ENCODE measurements at places on chromosomes 2 and 18.

- no peaks in the 10 kb centered on the region for H3K27me3 ChIP-seq
- H3K4me3 ChIP-seq: no peak overlapping the region
- H3K27ac ChIP-seq: no peak overlapping the region
- H3K4me1 ChIP-seq: no peaks in the 10 kb centered on the region
Measured at GRCh38 chr18:41378598-41378997, 576.4 kb upstream of the PIK3C3 start.

- DNase-seq: no peak
- H3K36me3 ChIP-seq: peaks cover 89% of the 10 kb centered on the region
- no peak overlapping the region for H3K27ac ChIP-seq
- no peak overlapping the region for H3K4me3 ChIP-seq
- H3K27me3 ChIP-seq: no peaks in the 10 kb centered on the region
- no peaks in the 10 kb centered on the region for H3K4me1 ChIP-seq
Measured at GRCh38 chr2:178553047-178553446, 72.8 kb downstream of the PLEKHA3 start.

GRCh38 chr2:67917332-67918054 lies 145.3 kb downstream of the C1D start:
- H3K36me3 ChIP-seq: no peaks in the 10 kb centered on the region
- no peak overlapping the region for H3K4me3 ChIP-seq
- no peak for DNase-seq

DNA sequence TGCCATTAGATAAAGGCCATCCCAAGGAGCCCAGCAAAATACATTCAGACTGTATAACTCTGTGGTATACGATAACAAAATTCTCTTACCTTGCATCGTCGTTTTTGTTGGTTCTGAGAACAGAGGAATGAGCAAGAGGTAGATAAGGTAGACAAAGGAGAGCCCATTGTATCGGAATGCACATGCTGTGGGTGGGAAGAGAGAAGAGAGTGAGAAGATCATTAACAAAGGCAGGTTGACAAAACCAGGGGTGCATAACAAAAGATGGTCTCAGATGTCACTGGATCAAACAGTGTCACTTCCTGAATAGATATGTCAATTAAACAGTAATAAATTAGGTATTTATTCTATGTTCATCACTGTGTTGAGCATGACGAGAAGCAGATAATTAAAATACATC lies 83.3 kb downstream of the PIEZO2 start:
- no peaks in the 10 kb centered on the region for H3K27me3 ChIP-seq
- H3K4me3 ChIP-seq: no peak overlapping the region
- no peaks in the 10 kb centered on the region for H3K36me3 ChIP-seq
- no peaks in the 10 kb centered on the region for H3K4me1 ChIP-seq
- no peak for DNase-seq

DNA sequence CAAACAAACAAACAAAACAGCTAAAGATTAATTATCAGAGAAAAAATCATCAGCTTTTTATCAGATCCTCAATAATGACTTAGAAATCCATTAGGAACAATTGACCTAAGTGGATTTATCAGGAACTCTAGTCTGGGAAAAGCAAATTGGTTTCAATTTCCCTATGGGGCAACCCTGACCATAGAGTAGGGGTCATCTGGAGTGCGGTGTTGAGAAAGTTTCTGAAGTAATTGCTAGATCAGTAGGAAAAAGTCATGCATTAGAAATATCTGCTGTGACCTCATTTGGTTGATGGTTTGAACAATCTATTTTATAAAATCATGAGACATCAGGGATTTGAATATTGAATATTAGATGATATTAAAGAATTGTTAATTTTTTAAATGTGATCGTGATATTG lies 507.9 kb downstream of the TXNL1 start:
- no peaks in the 10 kb centered on the region for H3K36me3 ChIP-seq
- no peak overlapping the region for H3K27ac ChIP-seq
- no peaks in the 10 kb centered on the region for H3K27me3 ChIP-seq
- H3K4me1 ChIP-seq: no peaks in the 10 kb centered on the region
- DNase-seq: no peak

DNA sequence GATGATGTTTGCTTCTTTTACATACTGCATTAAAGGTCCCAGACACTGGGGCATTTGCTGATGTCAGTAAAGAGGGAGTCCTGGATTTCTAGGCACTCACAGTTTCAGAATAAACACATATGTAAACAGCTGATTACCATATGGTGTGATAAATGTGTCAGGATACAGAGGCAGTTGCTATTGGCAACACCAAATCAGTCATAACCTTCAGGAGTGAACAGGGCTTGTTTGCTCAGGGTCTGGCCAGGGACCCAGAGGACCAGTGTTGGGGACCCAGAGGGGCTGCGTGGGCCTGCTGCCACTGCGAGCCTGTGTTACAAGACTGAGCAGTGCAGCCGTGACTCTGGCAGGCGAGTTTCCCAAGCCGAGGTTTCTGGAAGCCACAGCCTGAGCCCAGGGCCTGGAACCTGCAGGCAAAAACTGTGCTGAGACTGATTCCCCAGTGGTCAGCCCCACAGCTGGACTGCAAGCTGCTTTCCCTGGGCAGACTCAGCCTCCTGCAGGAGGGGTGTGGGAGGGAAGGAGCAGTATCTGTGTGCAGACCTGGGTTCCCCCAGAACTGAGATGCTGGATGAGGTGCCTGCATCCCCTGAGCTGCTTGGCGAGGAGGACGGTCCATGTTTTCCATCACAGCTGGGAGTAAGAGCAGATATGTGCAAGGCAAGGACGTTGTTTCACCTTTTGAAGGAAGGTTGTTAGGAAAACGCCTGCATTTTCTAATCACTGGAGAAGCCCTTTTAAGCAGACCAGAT lies 23.6 kb downstream of the ASAP2 start:
- no peak overlapping the region for H3K27ac ChIP-seq
- no peaks in the 10 kb centered on the region for H3K4me1 ChIP-seq
- DNase-seq: no peak
- peaks cover 9% of the 10 kb centered on the region for H3K27me3 ChIP-seq
- H3K36me3 ChIP-seq: no peaks in the 10 kb centered on the region

GRCh38 chr2:219291394-219291793 lies 12.2 kb downstream of the DNAJB2 start:
- H3K27me3 ChIP-seq: no peaks in the 10 kb centered on the region
- H3K36me3 ChIP-seq: no peaks in the 10 kb centered on the region
- no peak for DNase-seq
- peaks cover 12% of the 10 kb centered on the region for H3K4me1 ChIP-seq
- no peak overlapping the region for H3K27ac ChIP-seq

GRCh38 chr18:55256929-55257289 lies 297.6 kb upstream of the CCDC68 start:
- no peaks in the 10 kb centered on the region for H3K27me3 ChIP-seq
- no peak for DNase-seq
- no peak overlapping the region for H3K27ac ChIP-seq
- H3K4me3 ChIP-seq: no peak overlapping the region
- no peaks in the 10 kb centered on the region for H3K4me1 ChIP-seq
- no peaks in the 10 kb centered on the region for H3K36me3 ChIP-seq

GRCh38 chr2:17625446-17625845 lies 85.0 kb downstream of the VSNL1 start:
- no peak overlapping the region for H3K27ac ChIP-seq
- no peak overlapping the region for H3K4me3 ChIP-seq
- H3K27me3 ChIP-seq: no peaks in the 10 kb centered on the region
- H3K4me1 ChIP-seq: no peaks in the 10 kb centered on the region
- no peaks in the 10 kb centered on the region for H3K36me3 ChIP-seq

- H3K4me3 ChIP-seq: peak overlapping the region; percentile 94
- peak; percentile 19 for DNase-seq
- H3K4me1 ChIP-seq: peaks cover 32% of the 10 kb centered on the region
- H3K36me3 ChIP-seq: no peaks in the 10 kb centered on the region
Measured at GRCh38 chr2:214807653-214808052, 1.8 kb downstream of the BARD1 start.

GRCh38 chr2:157325786-157326185 lies at the start of gene ERMN:
Gene ERMN (minus strand): TSS chr2:157325824. CDS start chr2:157325642, 182 bp downstream.
- no peak within 1 kb of the TSS for H3K27ac ChIP-seq
- H3K27me3 ChIP-seq: no peaks in the 10 kb centered on the region
- H3K36me3 ChIP-seq: peaks cover 4% of the 10 kb centered on the region
- no peak for DNase-seq
- no peak within 1 kb of the TSS for H3K4me3 ChIP-seq
- peaks cover 10% of the 10 kb centered on the region for H3K4me1 ChIP-seq

GRCh38 chr18:1510542-1511179 lies 606.0 kb downstream of the ADCYAP1 start:
- DNase-seq: no peak
- no peaks in the 10 kb centered on the region for H3K36me3 ChIP-seq
- no peak overlapping the region for H3K4me3 ChIP-seq

DNA sequence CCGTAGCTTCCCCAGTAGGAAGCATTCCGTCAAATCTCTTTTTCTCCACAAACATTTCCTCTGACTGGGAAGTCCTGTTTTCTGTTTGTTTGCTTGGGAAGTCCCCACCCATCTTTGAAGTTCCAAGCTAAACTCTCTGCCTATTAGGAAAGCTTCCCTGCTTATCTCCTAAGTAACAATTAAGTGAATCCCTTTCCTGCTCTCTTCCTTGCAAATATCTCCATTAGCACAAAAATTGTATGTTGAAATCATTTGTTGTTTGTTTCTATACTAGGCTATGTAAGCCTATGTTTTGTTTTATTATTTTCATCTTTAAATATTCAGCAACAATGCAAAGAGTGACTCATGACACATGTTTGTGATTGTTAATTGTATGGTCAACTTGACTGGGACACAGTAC lies 812.6 kb upstream of the LRATD1 start:
- H3K4me1 ChIP-seq: no peaks in the 10 kb centered on the region
- no peak for DNase-seq
- no peak overlapping the region for H3K27ac ChIP-seq
- no peak overlapping the region for H3K4me3 ChIP-seq
- no peaks in the 10 kb centered on the region for H3K27me3 ChIP-seq

- H3K27ac ChIP-seq: no peak overlapping the region
- H3K4me3 ChIP-seq: no peak overlapping the region
- no peaks in the 10 kb centered on the region for H3K36me3 ChIP-seq
- no peak for DNase-seq
Measured at GRCh38 chr18:70334728-70335329, 46.0 kb downstream of the SOCS6 start.

DNA sequence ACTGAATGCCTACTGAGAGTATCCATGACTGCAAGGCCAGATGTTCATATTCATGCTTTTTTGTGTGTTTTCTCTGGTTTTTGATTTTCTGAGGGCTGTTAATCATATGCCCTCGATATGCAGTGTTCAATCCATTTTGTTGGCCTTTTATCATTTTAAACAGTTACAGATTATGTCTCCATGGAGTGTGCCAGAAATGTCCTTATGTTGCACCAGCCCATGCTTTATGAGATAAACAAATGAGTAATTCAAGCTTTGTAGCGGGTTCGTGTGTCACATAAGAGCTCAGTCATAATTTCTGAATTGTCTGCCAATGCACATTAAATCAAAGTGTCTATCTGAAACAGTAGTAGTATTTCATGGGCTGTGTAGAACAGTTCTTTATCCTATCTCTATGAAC lies 583.0 kb downstream of the THSD7B start:
- H3K4me1 ChIP-seq: no peaks in the 10 kb centered on the region
- H3K36me3 ChIP-seq: no peaks in the 10 kb centered on the region
- DNase-seq: no peak
- H3K4me3 ChIP-seq: no peak overlapping the region
- no peak overlapping the region for H3K27ac ChIP-seq
- H3K27me3 ChIP-seq: no peaks in the 10 kb centered on the region

GRCh38 chr2:55109219-55109891 lies 59.1 kb upstream of the RTN4 start:
- no peaks in the 10 kb centered on the region for H3K4me1 ChIP-seq
- H3K27me3 ChIP-seq: no peaks in the 10 kb centered on the region
- H3K4me3 ChIP-seq: no peak overlapping the region
- no peaks in the 10 kb centered on the region for H3K36me3 ChIP-seq

Data from CD4-positive, CD25-positive, alpha-beta regulatory T cell (primary cell).